ENCODE measurements at places on chromosomes 5 and 9. TPM values are rescaled to one million over a fixed set of nuclear protein-coding genes. Genes with fewer than 3 reads are reported as not detected.

TMEM232 gene
- total RNA-seq = 1.9 TPM

EIF4EBP3 gene
- 8.3 TPM for total RNA-seq

TMOD1 gene
- total RNA-seq = 1.6 TPM

SPINK7 gene
- total RNA-seq = not detected

POU4F3 gene
- under 0.01 TPM for total RNA-seq

LHX3 gene
- total RNA-seq = 0.27 TPM

GLIPR2 gene
- total RNA-seq = 38.2 TPM

CTNND2 gene
- not detected for total RNA-seq

PCDHGB2 gene
- total RNA-seq = 2.4 TPM

CCNJL gene
- total RNA-seq = 0.54 TPM

C5orf34 gene
- total RNA-seq = 1.6 TPM

TTC39B gene
- total RNA-seq = 6.2 TPM

SPATA31A3 gene
- total RNA-seq = not detected

ANKRD34B gene
- total RNA-seq = under 0.01 TPM

PCDHGB5 gene
- 2.4 TPM for total RNA-seq

ORM2 gene
- not detected for total RNA-seq

CMYA5 gene
- total RNA-seq = 0.27 TPM

CD72 gene
- 6.7 TPM for total RNA-seq

NKD2 gene
- under 0.01 TPM for total RNA-seq

BHMT2 gene
- 0.27 TPM for total RNA-seq

BTF3 gene
- 141 TPM for total RNA-seq

DNLZ gene
- 18.3 TPM for total RNA-seq

DNAH5 gene
- total RNA-seq = 0.27 TPM

PCDHA5 gene
- total RNA-seq = under 0.01 TPM

MARVELD2 gene
- total RNA-seq = 0.27 TPM

SGTB gene
- 2.7 TPM for total RNA-seq

TAS2R1 gene
- total RNA-seq = not detected

TLX3 gene
- not detected for total RNA-seq

WDR70 gene
- total RNA-seq = 13.2 TPM

EDIL3 gene
- under 0.01 TPM for total RNA-seq

SSBP2 gene
- total RNA-seq = 141 TPM

ZNF454 gene
- total RNA-seq = 0.54 TPM

FAM221B gene
- total RNA-seq = not detected

AQP3 gene
- total RNA-seq = 1.6 TPM

NOL6 gene
- total RNA-seq = 31.0 TPM

FCN2 gene
- total RNA-seq = not detected

PCDHGA7 gene
- total RNA-seq = 0.81 TPM

KCTD16 gene
- total RNA-seq = under 0.01 TPM

AMBP gene
- total RNA-seq = not detected

Measured in hematopoietic multipotent progenitor cell (in vitro differentiated cells).